ENCODE measurements at places on chromosomes 11 and 22.

- DNase-seq, result no peak
Observed at GRCh38 chr22:44523981-44524759, 26.1 kb upstream of the RTL6 start.

DNA sequence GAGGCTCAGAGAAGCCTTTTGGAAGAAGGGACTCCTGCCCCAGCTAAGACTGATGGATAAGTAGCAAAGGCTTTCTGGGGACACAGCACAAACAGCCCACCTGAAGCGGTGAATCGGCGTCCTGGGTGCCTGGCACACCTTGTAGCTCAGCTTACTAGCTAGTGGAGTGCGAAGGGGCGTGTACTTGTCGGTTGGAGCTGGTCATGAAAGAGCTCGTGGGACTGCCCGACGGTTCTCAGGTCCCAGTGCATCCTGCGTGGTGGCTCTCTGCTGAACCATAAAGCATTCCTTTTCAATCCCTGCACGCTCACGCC, 690 bp upstream of the UVRAG start:
- DNase-seq, result no peak

- DNase-seq, result peak; percentile 97
Observed at GRCh38 chr22:39519681-39520225, 609 bp upstream of the ATF4 start.

DNA sequence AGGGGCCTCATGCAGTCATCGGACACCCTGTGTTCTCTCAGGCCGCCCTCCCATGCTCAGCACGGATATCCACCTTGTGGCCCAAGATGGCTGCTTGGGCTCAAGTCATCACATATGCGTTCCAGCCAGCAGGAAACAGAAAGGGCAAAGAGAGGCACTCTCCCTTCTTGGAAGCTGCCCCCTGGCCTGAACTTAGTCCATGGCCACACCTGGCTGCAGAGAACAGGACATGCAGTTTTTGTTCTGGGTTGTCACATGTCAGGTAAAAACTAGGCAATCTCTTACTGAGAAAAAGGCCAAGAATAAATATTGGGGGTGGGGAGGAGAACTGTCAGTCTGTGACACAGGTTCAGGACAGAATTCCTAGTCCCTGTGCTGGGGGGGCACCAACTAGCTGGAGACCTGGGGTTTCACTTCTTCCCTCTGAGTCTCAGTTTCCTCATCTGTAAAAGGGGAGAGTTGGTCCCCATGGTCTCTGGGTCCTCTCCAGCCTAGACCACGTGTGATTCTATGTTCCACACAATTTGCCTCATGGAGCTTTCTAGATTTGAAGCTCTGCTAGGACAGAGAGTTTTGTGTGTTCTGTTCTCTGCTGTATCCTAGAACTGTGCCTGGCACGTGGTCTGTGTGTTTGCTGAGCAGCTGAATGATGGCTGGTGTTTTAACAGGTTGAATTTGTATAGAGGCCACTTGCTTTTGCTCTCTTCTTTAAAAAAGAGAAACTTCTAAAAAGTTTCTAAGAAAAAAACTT, 107.2 kb upstream of the ANO1 start:
- no peak for DNase-seq

GRCh38 chr11:4050138-4050537, 44.5 kb upstream of the RRM1 start:
- no peak for DNase-seq

DNA sequence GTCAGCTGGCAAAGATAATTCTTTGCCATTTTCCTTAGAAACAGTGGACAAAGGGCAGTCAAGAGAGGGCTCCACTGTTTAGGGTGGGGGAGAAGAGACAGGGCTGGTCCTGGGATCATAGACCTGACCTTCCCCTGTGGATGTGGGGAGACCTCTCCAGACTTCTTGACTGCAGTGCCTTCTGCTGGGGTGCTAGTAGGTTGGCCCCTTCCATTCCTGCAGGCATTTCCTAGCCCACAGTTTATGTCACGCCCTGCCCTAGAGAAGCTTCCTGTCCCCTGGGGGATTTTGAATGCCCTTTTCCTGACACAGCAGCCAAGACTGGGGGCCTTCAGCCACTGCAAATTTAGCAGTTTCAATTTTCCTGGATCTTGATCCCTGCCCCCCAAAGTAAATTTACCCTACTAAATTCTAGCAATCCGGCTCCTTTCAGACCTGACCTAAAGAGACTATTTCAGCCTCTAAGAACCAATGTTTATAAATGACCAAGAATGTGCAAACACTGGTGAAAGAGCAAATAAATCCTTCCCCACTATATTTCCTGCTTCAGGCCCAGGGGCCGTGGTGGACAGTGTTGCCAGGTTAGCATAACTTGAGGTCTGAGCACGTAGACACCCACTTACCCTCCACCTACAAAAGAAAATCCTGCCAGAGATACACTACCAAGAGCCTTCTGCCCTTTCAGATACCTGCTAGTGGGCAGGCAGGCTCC, 58.4 kb downstream of the PPFIBP2 start:
- DNase-seq, result no peak

DNA sequence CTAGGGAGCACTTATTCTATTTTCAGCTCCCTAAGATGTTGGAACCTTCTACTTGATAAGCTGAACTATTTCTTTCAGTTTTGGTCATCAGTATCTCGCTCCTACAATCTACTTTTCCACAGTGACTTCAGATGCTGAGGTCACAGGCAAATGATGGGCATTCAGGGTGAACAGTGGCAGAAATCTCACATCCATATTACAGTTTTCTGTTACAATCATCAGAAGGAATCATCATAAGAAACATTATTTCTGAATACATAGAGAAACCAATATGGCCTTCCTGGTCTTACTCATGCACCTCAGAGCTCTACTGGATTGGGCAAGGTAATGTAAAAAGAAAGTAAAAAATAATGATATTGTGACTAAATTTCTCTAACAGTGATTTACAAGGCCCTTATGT, 39.4 kb upstream of the DDI1 start:
- no peak for DNase-seq

GRCh38 chr22:48554893-48555572, 1272.6 kb downstream of the BRD1 start:
- no peak for DNase-seq

- no peak for DNase-seq
Observed at GRCh38 chr22:17974087-17974486, 50.3 kb downstream of the MICAL3 start.

GRCh38 chr11:66850588-66851238, 6.2 kb upstream of the LRFN4 start:
- no peak for DNase-seq

DNA sequence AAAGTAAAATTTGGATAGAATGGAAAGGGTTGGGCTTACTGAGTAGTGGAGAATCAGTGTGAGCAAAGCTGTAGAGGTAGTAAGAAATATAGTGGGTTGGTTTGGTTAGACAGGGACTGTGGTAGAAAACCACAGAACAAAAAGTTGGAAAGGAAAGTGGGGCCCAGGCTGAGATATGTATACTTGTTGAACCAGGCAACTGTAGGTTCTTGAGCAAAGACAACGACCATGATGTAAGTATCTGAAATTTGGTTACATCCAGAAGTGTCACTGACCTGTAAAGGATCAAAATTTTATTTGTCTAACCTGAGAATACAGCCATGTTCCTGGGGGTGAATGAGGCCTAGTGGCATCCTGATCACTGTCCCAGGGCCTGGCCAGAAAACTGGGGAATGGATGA, 114.1 kb downstream of the STIM1 start:
- peak; percentile 46 for DNase-seq

DNA sequence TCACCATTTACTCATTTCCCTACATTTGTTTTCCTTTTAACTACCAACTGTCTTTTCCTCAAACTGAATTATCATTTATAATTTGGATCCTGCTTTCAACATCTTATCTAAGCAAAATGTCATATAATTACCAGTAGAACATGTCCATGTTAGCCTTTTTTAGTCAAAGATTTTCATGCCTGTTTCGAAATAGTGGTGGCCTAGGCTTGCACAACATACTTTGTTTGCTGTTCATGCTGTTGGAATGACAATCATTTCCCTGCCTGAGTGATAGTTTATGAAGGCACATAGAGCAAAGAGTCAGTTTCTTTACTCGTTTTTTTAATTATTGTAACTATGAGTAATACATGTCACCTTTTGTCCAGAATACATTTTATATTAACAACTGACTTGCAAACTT, 144.3 kb upstream of the ANO3 start:
- DNase-seq, result no peak

- no peak for DNase-seq
Observed at GRCh38 chr11:76250520-76251225, 44.4 kb upstream of the WNT11 start.

DNA sequence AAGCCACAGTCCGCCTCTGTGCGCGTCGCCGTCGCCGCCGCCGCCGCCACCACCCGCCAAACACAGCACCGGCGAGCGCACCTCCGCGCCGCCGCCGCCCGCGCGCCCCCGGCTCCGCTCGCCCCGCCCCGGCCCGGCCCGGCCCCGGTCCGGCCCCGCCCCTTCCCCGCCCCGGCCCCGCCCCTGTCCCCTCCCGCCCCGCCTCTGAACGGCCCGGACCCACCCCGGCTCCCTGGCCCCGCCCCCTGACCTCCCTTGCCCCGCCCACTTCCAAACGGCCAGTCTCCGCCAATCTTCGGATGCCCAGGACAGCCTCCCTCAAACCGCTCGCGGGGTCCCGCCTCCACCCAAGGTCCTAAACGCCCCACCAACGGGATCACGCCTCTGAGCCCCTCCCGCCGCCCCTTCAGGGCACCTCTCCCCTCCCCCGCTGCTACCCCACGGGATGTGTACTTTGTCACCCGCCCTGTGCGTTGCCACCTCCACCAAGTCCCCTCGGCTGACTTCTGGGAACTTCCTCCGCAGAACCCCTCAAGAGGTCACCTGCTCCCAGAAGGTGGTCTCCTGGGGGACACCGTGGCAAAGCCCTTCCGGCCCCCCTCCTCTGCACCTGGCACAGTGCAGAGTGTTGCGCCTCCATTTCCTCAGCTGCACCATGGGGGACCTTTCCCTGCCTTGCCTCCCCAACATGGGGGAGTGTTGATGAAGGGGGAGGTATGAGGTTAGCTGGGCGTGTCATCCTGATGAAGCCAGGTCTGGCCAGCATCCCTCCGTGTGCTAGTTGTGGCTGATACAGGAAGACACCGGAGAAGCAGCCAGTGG, at the start of gene KIAA0930:
TSS of gene KIAA0930 (minus strand) at position 85 of the 822 bp plus-strand sequence. CDS start 191 bp downstream, outside the sequence.
- peak; percentile 68 for DNase-seq

- no peak for DNase-seq
Observed at GRCh38 chr11:94796190-94796580, 28.0 kb downstream of the AMOTL1 start.

- no peak for DNase-seq
Observed at GRCh38 chr22:50398831-50399648, 55.9 kb downstream of the PPP6R2 start.

DNA sequence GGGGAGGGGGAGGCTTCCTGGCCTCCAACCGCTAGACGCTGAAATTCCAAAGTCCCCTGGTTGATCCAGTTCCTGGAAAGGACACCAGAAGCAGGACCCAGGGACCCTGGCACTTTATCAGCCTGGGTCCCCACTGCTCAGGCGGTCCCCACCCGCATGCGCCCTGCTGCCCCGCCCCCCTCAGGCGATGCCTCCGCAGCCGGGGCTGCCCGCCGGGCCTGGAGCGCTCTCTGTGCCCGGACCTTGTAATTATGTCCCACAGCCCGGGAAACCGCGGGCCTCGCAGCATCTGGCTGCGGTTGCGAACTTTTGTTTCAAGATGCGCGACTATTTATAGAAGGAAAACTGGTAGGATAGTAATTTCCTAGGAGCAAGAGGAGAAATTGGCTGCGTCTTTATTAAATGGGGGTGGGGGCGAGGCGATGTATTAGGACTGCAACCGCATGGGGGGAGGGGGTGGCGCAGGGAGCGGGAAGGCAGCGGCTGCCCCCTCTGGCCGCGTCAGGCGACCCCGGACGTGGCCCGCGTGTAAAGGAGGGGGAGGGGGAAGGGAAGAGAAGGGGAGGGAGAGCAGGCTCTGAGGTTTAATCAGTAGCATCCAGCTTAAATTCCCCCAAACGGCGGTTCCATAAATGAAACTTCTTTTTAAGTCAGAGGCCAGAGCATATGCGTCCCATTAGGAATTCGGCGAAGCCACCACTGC, 6.1 kb downstream of the WNT7B start:
- DNase-seq, result no peak
